Epithelial cell of esophagus (primary cell): ENCODE measurements at places on chromosomes 12 and 14.
A peak's percentile ranks its signal among the peaks of the same experiment; 100 is the strongest.

DNA sequence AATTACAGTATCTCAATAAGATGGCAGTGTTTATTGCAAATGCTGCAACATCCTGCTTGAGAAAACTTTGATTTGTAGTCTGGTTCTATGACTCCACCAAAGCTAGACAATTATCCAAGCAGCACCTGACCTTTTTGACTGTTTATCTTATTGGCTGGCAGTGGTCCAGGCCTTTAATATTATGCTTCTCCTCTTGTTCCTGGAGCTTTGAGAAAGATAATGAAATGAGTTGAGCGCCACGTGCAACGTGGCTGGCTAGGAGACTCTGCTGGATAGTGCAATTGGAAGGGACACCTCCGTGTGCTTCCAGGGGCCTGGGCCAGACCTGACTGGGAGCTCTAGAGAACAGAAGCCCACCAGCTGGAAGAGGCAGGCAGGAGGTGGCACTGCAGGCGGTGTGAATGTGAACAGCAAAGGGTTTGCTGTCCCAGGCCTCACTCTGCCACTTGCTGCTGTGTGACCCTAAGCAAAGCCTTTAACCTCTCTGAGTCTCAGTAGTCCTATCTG lies 349.3 kb downstream of the CACNA1C start:
- no peak for DNase-seq

DNA sequence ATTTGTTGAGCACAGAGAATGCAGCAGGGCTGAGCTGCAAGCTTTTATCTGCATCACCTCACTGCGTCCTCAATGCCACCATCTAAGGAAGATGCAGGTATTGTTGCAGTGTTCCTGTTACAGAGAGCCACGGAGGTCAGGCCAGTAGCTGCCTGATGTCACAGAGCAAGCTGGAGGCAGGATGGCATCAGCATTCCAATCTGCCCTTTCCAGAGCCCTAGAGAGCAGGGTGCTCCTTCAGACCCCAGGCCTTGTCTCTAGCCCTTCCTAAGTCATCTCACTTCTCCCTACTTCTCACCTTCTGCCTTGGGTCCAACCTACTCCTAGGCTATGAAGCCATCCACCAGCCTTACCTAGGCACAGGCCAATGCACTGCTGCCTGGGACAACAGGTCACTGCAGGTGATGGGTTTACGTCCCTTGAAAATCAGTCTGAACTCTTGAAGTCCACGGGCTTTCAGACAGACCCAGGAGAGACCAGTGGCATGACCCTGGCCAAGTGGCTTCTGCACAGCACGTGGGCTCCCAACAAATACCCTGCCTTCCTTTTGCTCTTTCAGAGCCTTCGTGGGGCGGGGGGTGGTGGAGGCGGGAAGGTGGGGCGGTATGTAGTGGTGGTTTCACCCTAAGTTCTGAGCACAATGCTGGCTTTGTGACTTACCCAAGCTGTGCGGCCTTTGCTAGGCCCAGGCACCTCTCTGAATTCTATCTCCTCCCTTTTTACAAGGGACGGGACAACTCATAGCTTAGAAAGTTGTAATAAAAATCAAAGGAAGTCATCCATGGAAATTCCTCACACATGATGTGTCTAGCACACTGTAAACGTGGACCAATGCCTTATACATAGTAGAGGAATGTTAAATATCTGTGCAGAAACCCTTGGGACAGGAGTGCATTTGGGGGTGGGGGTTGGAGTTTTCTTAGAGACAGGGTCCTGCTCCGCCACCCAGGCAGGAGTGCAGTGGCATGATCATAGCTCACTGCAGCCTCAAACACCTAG lies 136.0 kb downstream of the KSR2 start:
- no peak for DNase-seq

DNA sequence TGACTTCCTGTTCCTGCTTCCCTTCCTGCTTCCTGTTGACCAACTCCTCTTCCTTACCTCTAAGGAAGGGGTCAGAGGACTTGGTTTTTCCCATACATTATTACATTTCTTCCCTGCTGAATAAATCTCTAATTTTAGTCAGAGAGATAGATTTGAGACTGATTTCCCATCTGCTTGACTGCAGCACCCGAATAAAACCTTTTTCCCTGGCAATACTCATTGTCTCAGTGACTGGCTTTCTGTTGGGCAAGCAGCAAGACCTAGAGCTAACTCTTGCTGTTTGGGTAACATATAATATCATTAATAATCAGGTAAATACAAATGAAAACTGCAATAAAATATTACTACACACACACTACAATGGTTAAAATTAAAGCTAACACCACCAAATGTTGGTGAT lies 132.2 kb downstream of the FSCB start:
- no peak for DNase-seq

- DNase-seq, result no peak
These were observed 20.0 kb downstream of the RHOJ start for GRCh38 chr14:63224196-63224595.

DNA sequence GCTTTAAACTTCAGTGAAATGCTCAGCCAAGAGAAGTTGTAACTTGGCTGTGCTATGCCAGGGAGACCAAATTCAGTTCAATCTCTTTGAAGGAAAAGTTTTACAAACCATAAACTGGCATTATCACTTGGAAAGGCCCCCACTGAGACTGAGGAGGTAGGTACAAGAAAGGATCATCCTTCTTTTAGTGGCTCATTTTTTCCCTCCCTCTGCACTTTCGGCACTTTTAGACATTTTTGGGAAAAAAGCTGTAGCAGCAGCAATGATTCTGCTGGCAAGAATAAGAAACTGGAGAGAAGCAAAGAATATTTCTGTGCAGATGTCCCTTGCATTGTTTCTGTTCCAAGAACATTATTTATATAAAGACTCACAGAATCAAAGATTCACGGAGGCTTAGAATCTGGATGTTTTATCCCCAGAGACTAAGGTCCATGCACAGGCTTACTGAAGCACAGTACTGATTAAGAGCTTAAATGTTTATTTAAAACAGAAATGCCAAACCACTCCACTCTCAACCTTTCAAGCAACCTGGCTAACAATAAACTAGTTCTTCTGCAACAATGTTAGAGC lies 12.3 kb downstream of the ZC2HC1C start:
- DNase-seq, result no peak

- DNase-seq, result no peak
These were observed 1.7 kb upstream of the SLC38A2 start for GRCh38 chr12:46374310-46374709.

- DNase-seq, result no peak
These were observed 251.5 kb upstream of the LMO3 start for GRCh38 chr12:16857456-16857923.

- no peak for DNase-seq
These were observed 18.6 kb downstream of the OR6S1 start for GRCh38 chr14:20622816-20623291.

DNA sequence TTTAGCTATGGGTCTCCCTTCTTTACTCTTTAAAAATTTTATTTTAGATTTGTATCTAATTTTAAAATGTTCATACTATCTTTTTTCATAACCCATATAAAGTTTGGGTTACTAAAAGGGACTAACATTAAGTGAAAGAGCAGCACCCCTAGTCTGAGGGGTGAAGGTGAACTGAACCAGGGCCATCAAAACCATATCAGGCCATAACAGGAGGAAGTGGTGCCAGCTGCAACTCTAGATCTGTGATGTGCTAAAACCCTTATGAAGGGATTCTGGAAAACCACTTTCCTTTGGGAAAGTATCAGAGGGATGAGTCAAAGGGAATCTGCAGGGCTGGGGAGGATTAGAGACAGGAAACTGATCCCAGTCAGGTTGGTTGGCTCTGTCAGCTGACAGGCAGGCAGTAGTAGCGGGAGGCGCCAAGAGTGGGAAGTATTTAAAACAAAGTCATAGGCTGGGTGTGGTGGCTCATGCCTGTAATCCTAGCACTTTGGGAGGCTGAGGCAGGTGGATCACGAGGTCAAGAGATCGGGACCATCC lies 162.5 kb downstream of the PPM1H start:
- DNase-seq, result peak; percentile 61

DNA sequence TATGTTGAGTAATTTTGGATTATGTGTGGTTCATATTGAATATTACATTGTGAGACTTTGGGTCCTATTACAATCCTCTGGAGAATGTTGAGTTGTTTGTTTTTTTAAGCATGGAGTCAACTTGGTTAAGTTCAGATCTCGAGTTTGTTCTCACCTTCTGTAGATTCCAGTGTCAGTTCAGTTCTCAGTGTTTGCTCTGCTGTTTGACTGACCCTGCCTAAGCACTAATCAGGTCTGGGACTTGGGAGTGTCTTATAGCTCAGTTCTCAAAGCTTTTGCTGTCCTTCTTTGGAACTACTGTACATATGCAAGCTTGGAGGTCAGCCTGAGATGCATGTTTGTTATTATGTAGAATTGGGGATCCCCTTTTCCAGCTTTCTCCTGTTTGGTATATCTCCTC lies 63.1 kb downstream of the DIP2B start:
- no peak for DNase-seq

- DNase-seq, result no peak
These were observed 74.3 kb downstream of the MOK start for GRCh38 chr14:102230481-102231210.

GRCh38 chr12:104243551-104243950 lies 28.0 kb downstream of the TXNRD1 start:
- no peak for DNase-seq

DNA sequence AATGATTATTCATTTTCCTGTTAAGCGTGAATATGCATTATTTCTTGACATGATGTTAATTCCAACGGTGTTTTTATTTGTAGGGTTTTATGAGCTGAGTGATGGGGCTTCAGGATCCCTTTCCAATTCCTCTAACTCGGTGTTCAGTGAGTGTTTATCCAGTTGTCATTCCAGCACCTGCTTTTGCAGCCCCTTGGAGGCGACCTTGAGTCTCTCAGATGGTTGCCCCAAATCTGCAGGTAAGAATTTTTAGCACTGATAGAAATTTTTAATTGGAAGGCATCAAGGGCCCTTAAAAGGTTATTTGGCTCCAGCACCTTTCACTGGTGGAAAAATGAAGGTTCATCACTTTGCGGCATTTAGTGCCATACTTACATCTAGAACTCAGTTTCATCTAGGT lies 3.7 kb downstream of the DACT1 start:
- peak; percentile 17 for DNase-seq

GRCh38 chr14:38718519-38718918 lies 384.5 kb downstream of the SEC23A start:
- DNase-seq, result no peak
